ENCODE measurements at places on chromosomes 12 and 14.

- ATAC-seq = no peak
These were observed 132.9 kb downstream of the SRGAP1 start for GRCh38 chr12:63977441-63977840.

DNA sequence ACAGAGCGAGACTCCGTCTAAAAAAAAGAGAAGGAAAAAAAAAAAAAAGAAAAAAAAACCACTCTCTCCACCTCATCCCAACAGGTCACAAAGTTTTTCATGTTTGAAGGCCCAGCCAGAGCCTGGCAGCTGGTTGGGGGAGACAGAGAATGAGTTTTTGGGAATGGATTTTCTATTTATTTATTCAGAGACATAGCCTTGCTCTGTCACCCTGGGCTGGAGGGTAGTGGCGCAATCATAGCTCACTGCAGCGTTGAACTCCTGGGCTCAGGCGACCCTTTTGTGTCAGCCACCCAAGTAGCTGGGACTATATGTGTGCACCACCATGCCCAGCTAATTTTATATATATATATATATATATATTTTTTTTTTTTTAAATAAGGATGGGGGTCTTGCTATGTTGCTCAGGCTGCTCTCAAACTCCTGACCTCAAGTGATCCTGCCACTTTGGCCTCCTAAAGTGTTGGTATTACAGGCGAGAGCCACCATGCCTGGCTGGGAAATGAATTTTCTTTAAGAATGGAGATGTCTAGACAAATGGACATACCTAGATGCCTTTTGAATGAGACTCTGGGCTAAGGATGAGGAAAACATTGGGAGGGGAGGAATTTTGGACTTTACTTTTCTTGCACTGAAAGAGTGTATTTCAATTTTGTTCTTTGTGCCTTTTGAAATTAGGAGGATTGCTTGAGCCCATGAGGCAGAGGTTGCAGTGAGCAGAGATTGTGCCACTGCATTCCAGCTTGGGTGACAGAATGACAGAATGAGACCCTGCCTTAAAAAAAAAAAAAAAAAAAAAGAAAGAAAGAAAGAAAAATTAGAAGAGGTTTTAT lies 16.9 kb upstream of the PPP1R1A start:
- ATAC-seq = no peak

GRCh38 chr12:93300611-93301021 lies 77.1 kb upstream of the NUDT4 start:
- ATAC-seq = no peak

- no peak for ATAC-seq
These were observed 14.0 kb downstream of the CEP83 start for GRCh38 chr12:94445662-94446061.

GRCh38 chr14:102540315-102541028 lies 30.9 kb upstream of the ANKRD9 start:
- ATAC-seq = no peak

DNA sequence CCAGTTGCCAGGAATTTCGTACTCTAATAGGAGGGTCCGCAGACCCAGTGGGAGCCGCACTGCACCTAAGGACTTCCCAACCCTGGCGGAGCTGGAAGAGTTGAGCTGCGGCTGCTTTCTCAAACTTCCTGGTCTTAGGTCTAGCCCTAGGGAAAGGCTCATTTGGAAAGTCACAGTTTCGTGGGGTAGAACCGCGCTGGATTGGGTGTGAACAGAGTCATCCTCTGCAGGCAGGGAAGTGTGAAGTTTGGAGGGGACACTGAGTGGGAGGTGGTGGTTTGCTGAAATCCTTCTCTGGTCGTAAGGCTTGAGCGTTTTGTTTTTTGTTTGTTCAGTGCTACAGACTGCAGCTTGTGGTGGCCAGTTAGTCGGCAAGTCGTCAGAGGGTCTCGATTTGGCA lies 18.8 kb downstream of the PRKAB1 start:
- no peak for ATAC-seq

GRCh38 chr12:5944688-5945070 lies 380 bp downstream of the ANO2 start:
- no peak for ATAC-seq

DNA sequence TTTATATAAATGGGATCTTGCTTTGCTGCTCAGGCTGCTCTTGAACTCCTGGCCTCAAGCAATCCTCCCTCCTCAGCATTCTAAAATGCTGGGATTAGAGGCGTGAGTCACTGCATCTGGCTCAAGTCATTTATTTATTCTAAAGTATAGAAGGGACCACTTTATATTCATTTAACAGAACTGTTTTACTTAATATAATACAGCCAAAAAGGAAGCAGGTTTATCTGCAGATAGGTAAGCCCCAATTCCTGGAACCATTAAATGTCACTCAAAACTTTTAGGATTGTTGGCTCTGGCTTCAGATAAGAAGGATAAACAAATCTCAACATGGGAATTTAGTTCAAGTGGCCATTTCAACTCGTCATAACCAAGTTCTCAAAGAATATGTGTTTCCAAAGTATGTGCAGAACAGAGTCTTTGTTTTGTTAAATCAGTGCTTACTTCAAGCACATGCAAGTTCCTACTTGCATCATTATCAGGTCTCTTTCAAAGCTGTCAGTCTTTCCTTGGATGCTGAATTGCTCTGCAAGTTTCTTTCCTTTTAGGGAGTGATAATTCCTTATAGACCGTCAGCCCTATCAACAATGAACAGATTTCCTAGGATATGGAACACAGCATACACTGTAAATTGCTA lies 60.4 kb downstream of the KITLG start:
- ATAC-seq = no peak

- no peak for ATAC-seq
These were observed 284.8 kb upstream of the DIO3 start for GRCh38 chr14:101276309-101277091.

- no peak for ATAC-seq
These were observed 1.9 kb downstream of the ATXN2 start for GRCh38 chr12:111596985-111597830.

DNA sequence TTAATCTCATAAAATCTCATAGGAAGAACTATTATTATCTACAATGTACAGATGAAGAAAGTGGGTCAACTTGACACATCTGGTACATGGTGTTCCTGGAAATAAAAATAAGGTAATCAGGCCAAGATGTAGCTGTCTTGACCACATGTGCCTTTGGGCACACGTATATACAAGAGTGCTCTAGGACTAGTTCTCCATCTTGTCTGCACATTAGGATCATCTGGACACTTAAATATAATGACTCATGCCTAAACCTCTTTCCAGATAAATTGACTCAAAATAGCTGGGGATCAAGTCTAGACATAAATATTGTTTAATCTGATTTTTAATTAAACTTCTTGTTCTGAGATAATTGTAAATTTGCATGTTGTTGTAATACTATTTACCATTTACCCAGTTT lies 182.6 kb downstream of the CNTN1 start:
- no peak for ATAC-seq

DNA sequence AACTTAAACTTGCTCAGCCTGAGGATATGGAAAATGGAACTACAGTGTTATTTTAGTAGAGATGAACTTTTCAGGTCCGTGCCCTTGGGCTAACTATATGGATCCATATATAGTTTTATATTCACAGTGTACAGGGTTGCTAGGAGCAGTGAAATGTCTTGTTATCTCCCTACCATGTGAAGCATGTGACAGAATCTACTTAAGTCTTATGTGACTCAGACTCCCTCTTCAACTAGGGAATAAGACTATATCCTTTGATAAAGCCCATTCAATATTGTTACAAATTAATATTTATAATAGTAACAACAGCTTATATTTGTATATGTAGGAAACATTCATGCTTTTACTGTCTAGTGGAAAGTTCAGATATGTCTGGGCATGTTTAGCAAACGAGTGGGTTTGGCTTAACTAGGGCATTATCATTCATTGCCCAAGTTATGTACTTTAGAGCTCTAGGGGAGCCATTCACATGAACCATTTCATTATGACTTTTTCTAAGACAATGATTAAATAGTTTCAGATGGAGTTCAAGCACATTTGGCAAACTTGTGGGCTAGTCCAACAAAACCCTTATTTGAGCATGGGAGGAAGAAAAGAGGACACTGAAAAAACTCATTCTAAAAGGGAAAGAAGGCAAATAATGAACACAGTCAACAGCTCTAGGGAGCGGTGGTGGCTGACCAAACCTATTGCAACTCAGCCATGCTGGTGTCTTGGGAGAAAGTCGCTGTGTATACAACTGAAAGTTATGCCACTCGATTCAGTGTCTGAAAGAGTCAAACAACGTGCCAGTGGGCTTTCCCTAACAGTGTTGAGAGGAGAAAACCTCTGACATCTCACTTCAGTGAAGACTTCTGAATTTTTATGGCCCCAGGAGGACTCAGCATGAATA lies 305.9 kb upstream of the G2E3 start:
- no peak for ATAC-seq

- ATAC-seq = no peak
These were observed 147.1 kb upstream of the NRXN3 start for GRCh38 chr14:78023112-78023511.

DNA sequence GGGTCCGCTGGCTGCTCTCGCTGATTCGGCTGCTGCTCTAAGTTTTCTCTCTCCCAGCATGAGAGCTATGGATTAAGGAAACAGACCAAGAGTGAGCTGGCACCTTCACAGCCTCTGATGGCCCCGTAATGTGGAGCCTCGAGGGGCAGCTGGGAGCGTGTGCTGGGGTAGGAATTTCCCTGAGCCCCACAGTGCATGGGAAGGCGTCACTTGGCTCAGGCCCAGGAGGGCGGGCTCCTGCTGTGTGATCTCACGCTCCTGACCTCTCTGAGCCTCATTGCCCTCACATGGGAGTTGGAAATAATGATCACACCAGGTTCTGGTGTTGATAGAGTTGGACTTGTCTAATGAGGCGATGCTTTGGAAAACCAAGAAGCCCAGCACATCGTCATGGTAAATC lies 238.6 kb upstream of the CRY1 start:
- ATAC-seq = no peak

- no peak for ATAC-seq
These were observed 225.4 kb upstream of the KITLG start for GRCh38 chr12:88805692-88806091.

DNA sequence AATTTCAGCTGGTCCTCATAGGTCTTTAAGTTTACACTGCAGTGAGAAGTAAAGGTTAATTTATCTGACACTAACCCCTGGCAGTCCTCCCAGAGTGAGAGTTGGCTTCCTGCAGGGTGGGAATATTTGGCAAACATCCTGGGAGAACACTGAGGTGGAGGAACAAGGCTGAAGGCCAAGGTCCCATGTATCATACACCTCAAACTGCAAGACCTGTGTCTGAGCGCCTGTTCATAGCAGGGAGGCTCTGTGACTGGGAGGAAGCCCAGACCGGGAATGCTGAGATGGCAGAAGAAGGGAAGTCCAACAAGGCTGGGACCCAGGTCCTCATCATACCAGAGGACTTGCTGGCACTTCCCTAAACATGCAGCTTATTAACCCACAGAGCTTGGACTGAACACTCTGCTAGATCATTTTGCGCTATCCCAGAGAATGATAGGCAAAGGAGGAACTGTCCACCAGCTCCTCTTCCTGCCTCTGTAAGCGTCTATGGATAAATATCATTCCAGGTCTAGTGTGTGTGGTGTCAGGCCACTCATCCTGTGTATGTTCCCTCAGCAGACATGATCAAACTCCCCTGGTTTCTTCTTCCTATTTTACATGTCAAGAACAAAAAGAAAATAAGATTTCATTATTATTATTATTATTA lies 199.6 kb upstream of the CNOT2 start:
- no peak for ATAC-seq

DNA sequence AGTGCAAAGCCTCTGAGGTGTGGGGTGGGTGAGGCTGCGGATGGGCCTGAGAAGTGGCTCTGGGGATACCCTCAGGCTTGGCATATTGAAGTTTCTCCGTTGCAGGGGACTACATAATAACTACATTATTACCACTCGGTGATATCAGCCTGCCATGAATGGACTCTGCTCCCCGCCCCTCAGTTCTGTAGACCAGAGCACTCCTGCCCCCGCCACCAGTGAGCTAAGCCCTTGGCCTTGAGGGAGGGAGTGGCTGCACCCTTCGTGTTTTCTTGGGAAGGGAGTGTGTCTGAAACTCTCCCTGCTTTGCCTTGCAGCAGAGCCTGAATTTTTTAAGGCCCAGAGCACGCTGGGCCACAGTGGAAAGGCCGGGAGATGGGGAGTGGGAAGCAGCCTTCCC lies 1.7 kb downstream of the ORAI1 start:
- ATAC-seq = no peak

DNA sequence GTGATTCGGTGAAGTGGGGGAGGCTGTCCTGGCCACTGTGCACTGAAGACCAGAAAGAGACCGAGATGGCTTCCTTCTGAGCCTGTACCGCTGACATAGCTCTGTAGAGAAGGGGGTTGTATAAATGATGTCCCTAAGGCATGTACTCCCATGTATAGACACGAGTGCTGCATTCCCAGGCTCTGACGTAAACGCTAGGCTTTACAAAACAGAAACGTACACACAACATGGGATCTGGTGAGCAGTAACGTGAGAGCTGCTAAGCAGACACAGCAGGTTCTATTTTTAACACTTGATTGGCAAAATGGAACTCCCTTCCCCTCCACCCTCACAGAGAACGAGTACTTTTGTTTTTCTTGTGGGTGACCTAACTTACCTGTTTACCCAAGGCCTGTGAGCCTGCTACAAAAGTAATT lies 35.9 kb downstream of the ACADS start:
- ATAC-seq = no peak

GRCh38 chr14:35533357-35534207 lies at the start of gene INSM2:
INSM2 (plus strand) TSS chr14:35534164; CDS start chr14:35534253, 89 bp downstream.
- ATAC-seq = peak; percentile 82

GRCh38 chr14:102683399-102684297 lies 91.2 kb downstream of the RCOR1 start:
- ATAC-seq = no peak

DNA sequence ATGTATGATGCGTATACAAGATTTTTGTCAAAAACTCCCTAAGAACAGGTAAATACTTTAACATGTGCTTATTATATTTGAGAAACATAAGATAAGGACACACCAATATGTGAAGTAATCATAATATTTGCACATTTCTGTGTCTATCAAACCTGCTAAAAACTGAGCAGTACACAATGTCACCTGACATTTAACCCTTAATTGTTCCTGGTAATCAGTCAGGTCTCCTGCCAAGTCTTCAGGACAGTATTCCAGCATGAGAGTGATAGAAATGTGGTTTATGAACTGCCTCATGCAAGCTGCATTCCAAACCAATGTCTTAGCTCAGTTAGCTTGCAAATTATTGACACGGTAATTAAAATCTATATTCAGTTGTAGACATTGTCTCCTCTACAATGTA lies 4.2 kb downstream of the SOX5 start:
- ATAC-seq = no peak

DNA sequence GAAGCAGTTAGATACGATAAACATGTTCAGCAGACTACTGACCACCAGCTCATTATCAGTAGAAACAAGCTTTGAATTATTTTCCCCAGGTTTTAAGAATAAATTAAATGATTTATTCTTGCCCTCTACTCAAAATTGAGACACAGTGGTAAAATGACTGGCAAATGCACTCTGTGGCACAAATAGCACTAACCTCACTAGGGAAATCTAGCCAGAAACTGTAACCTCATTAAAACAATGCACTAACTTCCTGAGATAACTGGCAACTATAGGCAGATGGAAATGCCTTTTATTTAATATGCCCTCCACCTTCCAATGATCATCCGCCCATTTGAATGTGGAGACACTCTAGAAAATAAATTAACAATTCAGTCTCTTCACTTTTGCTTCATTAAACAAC lies 33.2 kb downstream of the CPNE8 start:
- no peak for ATAC-seq

Data from stimulated activated memory B cell treated with anti-CD40 and anti-IgM and Interleukin-4, amounts not matched to agents 10 μg/mL and 1 μg/mL and 100 μg/mL, for 72 hours (primary cell).